MG63 (cell line): ENCODE measurements at places on chromosomes 7 and 10. TPM values are rescaled to one million over a fixed set of nuclear protein-coding genes. Genes with fewer than 3 reads are reported as not detected.

TEX47 gene
- total RNA-seq, result not detected in 2 replicates

DNA sequence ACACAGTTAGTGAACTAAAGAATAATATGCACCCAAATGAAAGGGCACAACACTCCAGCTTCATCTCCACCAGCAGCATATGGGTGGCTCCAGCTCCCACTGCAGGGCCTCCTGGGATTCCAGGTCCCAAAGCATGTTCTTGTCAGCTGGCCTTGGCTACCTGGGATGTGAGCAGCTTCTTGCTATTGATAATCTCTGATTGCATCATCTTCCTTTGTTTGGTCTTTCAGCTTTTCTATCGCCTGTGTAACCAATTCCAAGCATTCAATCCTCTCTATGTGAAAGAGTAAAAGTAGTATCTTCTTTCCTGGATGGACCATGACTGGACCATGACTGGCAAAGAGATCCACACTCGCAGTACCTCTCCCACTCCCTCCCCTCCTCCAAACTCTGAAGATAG is 333.9 kb upstream of the GLI3 start:
- DNase-seq, result no peak

GRCh38 chr10:33074443-33074842 is 116.4 kb upstream of the ITGB1 start:
- no peak for DNase-seq

TMEM196 gene
- not detected in 2 replicates for total RNA-seq

- DNase-seq, result peak; percentile 9
Measured at GRCh38 chr7:29812185-29812876, 6.0 kb downstream of the WIPF3 start.

- peak; percentile 76 for DNase-seq
Measured at GRCh38 chr7:130356876-130357611, 12.4 kb downstream of the CPA5 start.

DNA sequence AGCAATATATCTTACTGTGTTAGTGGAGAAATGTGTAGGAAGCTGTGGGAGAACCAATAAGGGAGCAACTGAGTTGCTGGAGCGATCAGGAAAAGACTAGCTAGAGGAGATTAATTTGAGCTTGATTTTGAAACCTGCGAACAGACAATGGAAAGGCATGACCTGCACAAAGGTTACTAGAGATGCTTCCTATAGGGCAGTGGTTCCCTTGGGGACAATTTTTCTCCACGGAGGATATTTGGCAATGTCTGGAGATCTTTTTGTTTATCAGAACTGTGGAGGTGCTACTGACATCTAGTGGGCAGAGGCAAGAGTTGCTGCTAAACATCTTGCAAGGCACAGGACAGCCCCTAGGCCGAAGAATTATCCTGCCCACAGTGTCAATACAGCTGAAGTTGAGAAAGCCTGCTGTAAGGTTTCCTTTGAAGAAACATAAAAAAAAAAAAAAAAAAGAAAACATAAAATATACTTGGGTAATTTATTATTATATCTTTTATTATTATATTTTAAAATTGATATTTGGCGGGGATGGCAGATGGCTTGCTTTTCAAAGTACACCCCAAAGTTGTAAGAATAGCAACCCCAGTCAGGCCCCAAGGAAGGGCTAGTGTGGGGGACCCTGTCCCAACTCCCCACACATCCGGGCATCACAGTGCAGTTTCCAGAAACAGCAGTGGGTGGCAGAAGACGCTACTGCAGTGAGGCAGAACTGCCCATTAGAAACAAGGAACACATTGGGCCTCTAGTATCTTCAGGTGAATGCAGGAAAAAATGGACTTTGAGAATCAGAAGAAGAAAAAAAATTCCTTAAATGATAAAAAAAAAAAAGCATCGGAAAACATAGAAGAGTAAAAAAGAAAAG is 481.6 kb downstream of the SH2D4B start:
- peak; percentile 9 for DNase-seq

STAG3 gene
- 0.13 TPM in 1 of 2 replicates, not detected in the other for total RNA-seq

CADPS2 gene
- total RNA-seq, result 1.3 and 3.4 TPM in 2 replicates

DNA sequence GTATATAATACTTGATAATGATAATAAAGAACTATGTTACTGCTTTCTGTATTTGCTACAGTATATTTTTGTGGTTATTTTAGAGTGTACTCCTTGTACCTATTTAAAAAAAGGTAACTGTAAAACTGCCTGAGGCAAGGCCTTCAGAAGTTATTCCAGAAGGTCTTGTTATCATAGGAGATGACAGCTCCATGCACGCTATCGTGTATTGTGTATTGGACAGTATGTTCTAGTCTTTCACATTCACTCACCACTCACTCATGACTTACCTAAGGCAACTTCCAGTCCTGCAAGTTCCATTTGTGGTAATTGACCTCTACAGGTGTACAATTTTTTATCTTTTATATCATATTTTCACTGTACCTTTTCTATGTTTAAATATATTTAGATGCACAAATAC is 100.7 kb downstream of the ARL4A start:
- DNase-seq, result no peak

MAPK8 gene
- total RNA-seq, result 47.2 and 101 TPM in 2 replicates

DNA sequence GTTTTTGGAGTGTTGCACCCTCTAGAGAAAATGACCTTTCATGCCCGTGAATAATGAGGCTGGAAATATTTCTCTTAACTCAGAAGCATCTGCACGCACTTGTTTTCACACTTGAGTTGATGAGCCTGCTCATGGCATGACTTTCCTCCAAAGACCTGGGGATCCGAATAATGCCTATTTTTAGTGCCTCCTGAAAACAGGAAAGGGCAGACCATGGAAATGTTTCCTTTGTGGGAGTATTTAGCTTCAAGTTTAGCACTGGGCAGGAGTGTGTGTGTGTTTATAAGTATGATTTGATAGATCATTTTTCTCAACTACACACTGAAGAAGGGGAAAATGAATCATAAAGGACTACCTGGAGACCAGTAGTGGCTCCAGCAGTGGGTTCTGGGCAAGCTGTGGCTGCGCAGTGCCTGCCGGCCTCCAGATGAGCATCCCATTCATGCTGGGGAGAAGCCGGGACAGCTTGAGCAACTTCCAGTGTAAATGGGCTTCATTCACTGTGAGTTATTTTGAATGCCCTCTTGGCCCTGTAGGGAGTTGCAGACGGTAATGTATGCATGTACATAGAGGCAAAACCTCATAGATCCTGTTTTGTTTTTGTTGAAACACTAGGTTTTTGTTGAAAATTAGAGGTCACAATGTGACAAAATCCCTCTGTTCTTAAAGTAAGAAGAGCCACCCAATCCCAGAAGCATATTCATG is 117.8 kb upstream of the INSYN2A start:
- DNase-seq, result no peak

GRCh38 chr7:101687791-101688182 is 58.7 kb upstream of the MYL10 start:
- no peak for DNase-seq

- no peak for DNase-seq
Measured at GRCh38 chr10:51198170-51198569, 123.9 kb downstream of the PRKG1 start.

- no peak for DNase-seq
Measured at GRCh38 chr10:95266674-95267095, 24.1 kb downstream of the PDLIM1 start.

- no peak for DNase-seq
Measured at GRCh38 chr7:50310956-50311355, 6.4 kb downstream of the IKZF1 start.

DNA sequence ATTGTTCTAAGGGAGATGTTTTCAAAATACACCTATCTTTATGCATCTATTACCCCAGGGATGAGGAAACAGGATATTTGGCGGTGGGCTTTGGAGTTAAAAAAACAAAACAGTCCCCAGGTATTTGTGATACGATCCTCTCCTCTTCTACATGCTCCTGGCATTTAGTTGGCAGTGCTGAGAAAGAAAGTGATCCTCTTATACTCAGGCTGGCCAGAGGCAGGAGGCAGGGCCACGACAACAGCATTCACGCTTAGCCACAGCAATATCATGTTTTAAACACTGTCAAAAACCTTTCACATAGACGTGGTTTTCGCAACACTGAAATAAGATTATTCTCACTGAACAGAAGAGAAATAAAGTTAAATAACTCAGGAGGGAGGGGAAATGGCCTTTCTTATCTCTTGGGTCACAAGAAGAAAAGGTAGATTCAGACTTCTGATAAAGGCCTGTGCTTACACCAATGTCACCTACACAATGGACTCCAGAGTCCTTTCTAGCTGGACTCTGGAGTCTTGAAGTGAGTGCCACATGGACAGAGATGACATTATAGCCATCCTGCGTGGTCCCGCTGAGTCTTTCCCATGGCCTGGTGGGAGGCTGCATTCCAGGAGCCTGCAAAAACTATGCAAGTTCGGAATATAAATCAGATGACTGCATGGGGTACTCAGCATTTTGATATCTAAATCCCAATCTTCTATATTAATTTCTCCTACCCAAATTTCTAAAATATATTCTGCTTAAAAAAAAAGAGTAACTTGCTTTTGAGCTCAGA is 88.7 kb downstream of the PIP4K2A start:
- no peak for DNase-seq

SRGN gene
- 10.2 and 19.6 TPM in 2 replicates for total RNA-seq

DNA sequence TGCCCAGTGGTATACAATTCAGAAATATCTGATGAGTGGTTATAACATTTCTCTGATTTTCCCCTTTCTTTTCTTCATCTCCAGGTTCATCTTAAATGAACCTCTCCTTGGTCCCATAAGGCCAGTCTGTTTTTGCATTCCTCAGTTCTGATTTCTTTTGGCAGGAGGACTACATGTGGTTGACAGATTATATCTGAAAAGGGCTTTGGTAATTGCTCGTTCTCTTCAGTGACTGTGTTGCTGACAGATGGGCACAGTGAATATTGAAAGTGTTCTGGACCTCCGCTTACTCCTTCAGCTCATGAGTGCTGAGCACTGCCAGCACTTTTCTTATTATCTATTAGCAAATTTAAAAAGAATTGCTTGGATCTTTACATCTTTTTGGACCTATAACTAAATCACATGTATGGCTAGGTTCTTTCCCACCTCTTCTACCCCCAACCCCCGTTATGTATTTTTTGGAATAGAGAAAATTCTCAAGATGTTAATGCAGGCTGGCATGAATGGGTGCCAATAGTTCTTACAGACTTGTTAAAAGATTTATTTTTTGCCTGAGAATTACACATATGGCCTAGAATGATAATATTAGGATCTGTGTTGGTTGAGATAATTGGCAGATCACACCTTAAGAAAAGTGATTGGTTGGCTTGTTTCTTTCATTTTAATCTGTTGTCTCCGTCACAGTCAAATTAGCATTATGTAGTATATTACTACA is 323.0 kb downstream of the EXOC4 start:
- no peak for DNase-seq

DNA sequence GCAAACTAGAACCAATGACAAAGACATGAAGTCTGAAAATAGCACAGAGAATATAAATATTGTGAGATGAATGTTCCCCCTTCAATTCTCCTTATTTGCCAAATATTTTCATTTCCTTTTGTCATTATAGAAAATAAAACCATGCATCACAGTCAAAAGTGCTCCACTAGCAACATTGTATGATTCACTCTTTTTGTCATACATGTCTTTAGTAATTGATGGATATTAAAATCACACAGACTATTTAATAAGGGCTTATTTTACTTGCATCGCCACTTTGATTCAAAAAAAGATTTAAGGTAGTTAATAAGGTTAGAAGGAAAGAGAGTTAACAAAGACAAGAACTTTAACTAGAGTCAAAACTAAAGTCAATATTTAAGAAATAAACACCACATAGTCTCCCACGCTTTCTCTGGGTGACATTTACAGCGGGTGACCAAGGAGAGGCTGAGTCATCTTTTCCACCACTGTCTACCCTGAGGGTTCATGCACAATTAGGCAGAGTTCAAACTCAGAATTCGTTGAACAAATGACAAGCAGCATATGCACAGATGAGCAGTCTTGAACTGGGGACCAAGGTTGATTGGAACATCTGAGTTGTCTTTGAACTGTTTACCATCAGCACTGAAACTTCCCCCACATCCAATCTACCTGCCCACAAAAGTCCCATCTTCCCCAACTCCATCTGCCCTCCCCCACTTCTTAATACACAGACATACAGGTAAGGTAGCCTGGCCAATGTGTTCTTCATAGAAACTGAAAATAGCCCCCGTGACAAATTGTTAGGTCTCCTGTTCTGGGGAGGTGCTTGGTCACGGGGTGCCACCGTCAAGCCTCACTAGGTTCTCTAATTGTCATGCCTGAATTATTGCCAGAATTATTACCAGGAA is 42.5 kb downstream of the C7orf25 start:
- no peak for DNase-seq

SEMA3D gene
- total RNA-seq, result 0.20 and 1.2 TPM in 2 replicates

CALML3 gene
- not detected in 2 replicates for total RNA-seq

DNA sequence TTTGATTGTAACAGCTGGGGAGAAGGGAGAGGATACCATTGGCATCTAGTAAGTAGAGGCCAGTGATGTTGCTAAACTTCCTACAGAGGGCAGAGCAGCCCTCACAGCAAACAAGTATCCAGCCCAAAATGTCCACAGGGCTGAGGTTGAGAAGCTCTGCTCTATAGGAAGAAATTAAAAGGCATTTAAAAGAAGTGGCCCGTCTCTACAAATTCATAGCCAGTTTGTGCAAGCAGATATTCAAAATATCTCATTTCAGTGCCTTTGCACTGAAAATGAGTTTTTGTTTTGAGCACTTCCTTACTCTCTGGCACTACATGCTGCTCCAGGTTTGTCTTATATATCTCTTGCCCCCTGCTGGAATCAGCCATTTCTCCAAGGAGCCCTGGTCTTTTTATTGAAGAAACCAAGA is 330.0 kb downstream of the BBS9 start:
- DNase-seq, result peak; percentile 29

- DNase-seq, result no peak
Measured at GRCh38 chr10:34886906-34887642, 72.0 kb upstream of the PARD3 start.

NAT16 gene
- total RNA-seq, result not detected in 2 replicates

GRCh38 chr10:796233-796632 is 106.8 kb upstream of the DIP2C start:
- no peak for DNase-seq

GRCh38 chr10:13291061-13291460 is 8.8 kb downstream of the PHYH start:
- no peak for DNase-seq

ZPBP gene
- total RNA-seq, result not detected in 2 replicates

- DNase-seq, result no peak
Measured at GRCh38 chr7:48376263-48376662, 205.0 kb downstream of the ABCA13 start.

CTTNBP2 gene
- total RNA-seq, result 0.12 and 0.16 TPM in 2 replicates

DDC gene
- total RNA-seq, result not detected in 2 replicates

DNA sequence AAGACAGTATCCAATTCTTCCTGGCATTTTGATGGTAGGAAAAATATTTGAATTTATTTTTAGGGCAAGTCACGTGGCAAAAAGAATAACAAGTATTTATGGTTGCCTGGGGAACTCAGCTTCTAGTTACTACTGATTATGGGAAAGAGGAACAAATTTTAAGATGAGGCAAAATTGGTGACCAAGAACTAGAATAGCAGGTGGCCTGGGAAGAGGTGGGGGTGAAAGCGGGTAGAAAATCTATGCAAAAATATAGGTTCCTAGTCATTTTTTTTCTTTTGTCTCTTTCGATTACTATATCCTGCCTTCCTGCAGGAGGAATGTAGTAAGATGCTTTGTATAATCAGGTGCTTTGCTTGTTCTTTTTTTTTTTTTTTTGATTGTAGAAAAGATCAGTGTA is 27.8 kb downstream of the ENTPD1 start:
- DNase-seq, result no peak

- no peak for DNase-seq
Measured at GRCh38 chr10:61878740-61879068, 22.8 kb upstream of the ARID5B start.
